Osteoblast (primary cell): ENCODE measurements at places on chromosomes 1 and 21. TPM values are rescaled to one million over a fixed set of nuclear protein-coding genes. Genes with fewer than 3 reads are reported as not detected.
A peak's percentile ranks its signal among the peaks of the same experiment; 100 is the strongest.

DNA sequence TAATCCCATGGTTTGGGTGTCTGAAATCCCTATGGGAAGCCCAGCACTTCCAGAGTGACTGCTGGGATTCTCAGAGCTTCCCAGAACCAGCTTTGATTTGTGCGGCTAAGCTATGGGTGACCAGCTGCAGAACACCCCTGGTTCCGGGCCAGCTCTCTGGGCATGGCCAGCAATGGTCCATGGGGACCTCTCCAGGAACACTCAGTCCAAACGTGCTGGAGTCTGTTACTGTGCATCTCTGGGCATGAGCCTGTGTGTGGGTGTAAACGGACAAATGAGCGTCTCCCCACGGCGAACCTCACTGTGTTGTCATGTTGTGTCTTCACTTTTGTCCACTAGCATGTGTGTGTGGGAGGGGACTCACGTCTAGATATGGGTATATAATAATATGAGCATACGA is 54.4 kb downstream of the MAB21L3 start:
- DNase-seq = no peak

DNA sequence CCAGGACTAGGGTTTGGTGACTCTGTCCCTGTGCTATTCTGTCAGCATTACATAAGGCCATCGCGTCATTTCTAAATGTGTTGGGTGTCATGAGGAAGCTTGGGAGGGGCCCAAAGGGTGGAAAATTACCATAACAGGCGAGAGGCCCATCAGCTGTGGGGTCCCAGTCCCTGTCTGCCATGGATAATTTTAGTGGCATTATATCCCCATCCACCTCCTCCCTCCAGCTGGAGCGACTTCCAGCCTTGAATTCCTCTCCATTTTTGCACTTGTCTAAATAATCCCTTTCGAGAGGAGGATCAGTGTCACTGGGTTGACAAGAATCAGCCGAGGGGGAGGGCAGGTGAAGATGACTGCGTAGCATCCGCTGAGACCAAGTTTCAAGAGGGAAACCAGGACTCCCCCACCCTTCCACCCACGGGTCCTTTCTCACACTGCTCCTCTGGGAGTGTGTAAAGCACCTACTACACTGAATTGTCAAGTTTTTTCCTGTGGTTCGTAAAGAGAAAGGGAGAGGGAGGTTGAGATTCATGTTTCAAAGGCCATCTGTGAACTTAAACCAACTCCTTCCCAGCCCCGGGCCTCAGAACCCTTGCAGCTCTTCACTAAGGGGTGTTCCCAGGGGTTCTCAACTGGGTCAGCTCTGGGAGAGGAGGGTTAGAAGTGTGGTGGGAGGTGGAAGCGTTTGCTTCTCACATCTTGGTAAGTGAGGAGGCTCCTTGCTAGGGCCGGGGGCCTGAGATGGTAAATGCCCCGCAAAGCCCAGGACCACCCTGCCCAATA is 29.2 kb downstream of the VASH2 start:
- no peak for DNase-seq

GRCh38 chr1:248140846-248141245 is 4.1 kb upstream of the OR2M5 start:
- no peak for DNase-seq

DNA sequence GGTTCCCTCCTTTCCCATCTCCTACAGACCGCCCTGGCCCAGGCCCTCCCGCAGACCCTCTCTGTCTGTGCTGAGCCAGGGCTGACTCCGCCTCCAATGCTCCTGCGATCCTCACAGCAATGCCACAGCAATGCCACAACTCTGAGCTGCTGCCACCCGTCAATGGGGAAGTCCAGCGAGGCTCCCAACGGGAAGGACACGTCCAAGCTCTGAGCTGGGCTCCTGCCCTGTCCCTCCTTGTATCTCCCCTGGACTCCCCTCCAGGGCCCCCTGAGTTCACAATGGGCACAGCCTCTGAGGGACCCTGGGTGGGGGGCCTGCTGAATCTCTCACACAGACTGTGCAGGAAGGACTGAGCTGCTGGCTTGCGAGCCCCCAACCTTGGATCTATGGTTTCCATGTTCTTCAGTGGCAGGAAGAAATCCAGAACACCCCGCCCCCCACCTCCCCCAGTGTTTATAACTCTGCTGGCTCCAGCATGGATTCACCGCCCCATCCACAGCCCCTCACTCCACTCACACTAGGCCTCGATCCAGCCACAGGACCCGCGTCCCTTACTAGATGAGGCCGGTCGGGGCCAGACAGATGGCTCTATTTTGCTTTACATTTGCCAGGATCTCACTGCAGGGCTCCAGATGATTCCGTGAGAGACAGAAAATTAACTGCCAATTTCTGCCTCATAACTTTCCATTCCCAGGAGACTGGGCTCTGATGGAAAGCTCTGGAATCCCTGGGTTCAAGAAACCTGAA is 338.0 kb downstream of the MATN1 start:
- DNase-seq = peak; percentile 43

DNA sequence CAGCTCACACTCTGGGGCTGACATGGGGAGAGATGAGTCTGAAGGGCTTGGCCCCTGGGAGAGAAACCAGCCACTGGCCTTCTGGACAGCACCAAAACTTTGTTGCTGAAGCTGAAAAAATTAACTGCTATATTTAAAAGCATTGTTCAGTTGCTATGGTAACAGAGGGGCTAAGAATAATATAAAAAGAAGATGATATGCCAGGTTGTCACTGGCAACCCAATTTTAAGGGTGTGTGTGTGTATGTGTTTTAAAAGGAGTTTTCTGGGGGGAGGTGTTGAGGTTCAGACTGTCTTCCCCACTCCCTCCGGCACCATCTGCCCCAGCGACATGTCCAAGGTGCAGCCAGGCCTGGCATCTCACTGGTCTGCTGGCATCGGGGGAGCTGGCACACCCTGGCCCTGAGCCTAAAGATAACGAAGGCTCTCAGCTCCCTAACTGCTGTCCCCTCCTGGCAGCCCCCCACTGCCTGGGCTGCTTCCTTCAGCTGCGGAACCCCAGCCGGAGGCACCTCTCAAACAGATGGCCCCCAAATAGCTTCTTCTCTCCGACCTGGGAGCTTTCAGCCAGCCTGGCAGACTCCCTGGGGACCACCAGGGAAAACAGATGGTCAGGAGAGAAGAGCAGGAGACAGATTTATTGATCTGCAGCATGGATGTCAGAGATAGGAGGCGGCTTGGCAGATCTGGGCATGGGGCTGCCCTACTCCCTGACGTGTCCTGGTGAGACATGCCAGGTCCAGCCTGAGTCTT is 203.9 kb downstream of the HIVEP3 start:
- DNase-seq = peak; percentile 61

DNA sequence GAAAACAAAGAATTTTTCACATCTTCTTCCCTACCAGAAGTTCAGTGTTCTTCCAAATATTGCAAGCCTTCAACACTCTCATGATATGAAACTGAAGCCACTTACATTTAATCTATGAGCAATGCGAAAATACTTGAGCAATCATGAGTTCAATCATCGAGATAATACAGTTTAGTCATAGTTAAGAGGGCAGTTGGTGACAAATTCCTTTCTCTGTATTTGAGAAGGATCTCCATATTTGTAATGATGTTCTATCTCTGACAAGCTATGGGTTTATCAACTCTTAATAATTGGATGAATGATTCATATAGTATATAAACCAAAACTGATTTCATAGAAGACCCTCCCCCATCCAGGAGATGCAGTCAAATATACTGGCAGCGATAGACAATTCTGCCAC is 29.7 kb upstream of the PYHIN1 start:
- DNase-seq = no peak

DNA sequence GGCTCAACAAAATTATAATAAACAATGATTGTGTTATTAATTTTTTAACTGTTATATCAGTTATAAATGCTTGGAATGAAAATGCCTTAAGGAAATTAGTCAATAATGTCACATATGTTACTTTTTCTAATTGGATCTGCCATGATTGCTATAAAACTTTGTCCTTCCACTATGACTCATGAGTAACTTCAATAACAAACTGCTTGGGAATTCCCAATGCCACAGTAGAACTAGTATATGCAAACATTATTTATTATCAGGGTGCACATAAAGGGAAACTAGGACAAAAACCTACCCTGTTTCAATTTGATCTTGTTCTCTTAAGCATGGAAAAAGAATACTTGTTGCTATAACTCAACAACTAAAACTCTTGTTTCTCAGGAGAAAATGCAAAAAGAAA is 59.1 kb upstream of the PDC start:
- no peak for DNase-seq

DNA sequence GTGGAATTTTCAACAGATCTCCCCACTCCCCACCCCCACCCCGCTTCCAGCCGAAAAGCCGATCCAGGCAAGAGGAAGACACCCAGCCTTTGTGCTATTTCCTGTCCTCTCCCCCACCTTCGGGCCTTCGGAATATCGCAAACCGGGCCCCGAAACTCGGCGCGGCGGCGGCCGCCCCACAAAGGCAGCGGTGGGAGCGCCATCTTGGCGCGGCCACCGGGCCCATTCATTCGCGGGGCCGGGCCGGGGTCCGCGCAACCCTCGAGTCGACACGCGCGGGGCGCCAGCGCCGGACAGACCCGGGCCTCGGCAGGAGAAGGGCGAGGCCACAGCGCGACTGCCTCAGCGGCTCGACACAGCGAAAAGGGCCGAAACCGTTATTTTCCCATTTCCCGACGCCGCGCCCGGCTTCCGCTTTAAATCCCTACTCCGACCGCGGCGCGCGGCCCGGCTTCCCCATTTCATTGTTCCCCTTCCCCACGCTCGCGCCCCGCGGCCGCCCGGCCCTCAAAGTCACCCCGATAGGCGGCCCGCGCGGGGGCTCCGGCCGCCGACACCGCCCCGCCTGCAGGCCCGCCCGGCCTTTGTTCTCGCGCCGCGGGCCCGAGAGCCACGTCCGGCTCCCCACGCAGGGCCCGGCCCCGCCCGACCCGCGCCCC is 911 bp downstream of the GNB1 start:
- DNase-seq = peak; percentile 97

DNA sequence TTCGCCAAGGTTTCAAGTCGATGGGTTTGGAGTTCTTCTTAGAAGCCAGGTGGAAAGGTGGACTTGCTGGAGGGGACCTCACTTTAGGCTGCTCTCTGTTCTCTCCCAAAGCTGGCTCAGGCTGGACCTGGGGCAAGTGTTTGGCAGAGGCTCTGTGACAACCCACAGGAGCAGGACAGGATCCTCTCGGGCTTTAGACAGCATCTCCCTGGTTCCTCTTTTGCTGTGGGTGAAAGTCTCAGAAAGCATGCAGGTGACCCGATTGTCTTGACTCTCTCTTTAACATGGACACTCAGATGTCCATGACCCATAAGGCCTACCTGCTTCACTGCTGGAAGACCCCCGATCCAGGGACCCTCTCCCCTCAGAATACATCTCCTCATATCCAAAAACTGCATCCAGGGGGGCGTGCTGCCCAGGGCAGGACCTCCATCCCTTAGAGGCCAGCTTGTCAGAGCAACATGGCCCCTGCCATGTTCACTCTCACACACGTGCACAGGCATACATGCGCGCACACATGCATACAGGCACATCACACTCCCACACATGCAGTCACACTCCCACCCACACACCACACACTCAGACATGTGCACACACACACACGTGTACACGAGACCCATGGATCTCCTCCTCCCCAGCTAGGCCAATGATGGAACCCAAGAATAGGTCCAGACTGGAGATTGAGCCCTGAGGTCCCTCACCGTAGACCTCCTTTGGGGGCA is 21.3 kb downstream of the MRPL37 start:
- DNase-seq = peak; percentile 58

DNA sequence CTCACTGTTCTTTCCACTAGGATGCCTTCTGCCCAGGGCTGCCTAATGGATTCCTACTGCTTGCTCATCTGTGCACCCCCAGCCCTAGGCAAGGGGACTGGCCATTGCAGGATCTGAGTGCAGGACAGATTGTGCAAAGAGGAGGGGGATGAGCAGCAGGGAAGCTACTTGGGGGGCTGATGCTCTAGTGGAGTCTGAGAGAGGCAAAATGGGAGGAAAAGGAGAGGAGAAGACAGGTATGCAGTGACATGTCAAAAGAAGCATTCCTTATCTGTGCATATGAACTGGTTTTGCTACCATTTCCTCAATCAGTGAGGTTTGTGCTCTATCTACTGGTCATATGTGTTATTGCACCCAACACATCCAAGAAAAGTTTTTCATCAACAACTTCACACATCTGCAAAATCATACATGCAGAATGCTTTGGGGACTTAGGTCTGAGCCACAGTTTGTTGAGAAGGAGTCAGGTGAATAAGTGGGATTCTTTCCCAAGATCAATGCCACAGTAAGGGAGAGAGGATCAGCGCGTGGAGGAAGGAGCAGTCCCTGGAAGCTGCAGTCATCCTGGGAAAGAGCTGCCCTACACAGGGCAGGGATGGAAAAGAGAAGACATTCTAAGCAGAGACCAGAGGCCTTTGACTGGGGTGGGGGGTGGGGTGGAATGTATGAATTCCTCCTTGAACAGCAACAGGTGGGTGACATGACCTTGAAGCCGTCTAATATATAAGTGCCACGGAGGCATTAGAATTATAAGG is 14.4 kb downstream of the SLC5A9 start:
- peak; percentile 92 for DNase-seq

DNA sequence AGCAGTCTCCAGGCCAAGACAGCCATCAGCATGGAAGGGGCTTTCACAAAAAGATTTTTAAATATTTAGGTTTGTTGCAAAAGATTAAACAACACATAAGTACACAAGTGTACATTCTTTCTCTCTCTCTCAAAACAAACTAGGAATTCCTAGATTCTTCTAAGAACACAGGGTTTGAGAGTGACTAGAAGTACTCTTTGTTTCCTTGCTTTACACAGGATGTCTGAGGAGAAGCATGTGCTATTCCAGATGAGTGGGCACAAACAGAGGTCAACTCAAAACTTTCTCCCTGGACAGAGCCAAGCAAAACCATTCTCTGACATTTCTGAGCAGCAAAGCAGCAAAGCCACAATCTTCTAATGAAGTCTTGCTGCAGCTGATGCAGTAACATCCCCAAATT is 210.6 kb upstream of the HOOK1 start:
- DNase-seq = no peak

- DNase-seq = no peak
Measured at GRCh38 chr1:182304218-182304617, 87.4 kb downstream of the GLUL start.

- peak; percentile 23 for DNase-seq
Measured at GRCh38 chr1:183473217-183473536, 878 bp downstream of the SMG7 start.

DNA sequence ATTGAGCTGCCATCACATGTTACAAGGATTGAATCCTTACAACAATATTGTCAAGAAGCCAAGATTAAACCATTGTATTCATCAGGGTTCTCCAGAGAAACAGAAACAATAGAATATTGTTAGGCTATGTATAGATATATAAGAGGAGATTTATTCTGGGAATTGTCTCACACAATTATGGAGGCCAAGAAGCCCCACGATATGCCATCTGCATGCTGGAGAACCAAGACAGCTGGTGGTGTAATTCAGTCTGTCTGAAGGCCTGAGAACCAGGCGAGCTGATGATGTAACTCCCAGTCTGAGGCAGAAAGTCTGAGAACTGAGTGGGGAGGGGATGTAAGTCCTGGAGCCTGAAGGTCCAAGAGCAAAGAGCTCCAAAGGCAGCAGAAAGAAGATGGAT is 14.5 kb upstream of the TTF2 start:
- no peak for DNase-seq

Gene TMEM82
- not detected in 2 replicates for total RNA-seq

Gene HSF2BP
- total RNA-seq = 1.8 and 2.1 TPM in 2 replicates

Gene KIF17
- 0.29 and 0.36 TPM in 2 replicates for total RNA-seq

Gene HORMAD1
- total RNA-seq = 0.36 and 0.59 TPM in 2 replicates

Gene SEC16B
- 2.9 and 3.3 TPM in 2 replicates for total RNA-seq

Gene CATSPERE
- total RNA-seq = 1.4 and 1.8 TPM in 2 replicates

Gene SCCPDH
- total RNA-seq = 49.9 and 56.3 TPM in 2 replicates

Gene IL20
- not detected in 2 replicates for total RNA-seq
